ENCODE measurements at places on chromosomes 5 and 9.

DNA sequence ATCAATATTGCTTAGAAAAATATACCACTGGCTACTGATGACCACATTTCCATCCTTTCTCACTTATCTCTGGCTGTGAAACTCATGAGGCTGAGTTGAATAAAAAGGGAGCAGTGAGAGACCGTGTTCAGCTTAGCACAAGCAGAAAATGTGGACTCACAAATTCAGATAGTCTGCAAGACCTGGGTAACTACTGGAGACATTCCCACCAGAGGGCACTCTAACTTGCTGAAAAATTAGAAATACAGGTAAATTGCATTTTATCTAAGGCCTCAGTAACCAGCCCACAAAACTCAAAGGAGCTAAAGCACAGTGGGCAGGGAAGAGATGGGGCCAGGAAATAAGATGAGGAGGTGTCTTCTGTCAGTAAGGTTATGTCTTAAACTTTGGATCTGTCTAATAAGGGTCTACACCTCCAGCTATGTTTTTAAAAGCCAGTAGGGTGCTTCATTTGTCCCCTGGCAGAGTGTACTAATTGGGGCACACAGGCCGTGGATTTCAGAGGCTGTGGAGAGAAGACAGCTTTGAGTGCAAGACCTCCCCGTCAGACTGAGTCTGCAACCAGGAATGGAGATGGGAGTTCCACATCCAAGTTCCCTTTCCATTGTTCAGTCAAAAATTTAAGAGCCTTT lies 8.7 kb upstream of the NDUFB6 start:
- DNase-seq = no peak

- DNase-seq = no peak
These were observed 1.3 kb downstream of the TNPO1 start for GRCh38 chr5:72817671-72818266.

GRCh38 chr5:73114044-73114688 lies 6.2 kb upstream of the TMEM171 start:
- no peak for DNase-seq

- DNase-seq = no peak
These were observed 43.3 kb downstream of the PUM3 start for GRCh38 chr9:2800394-2801179.

- DNase-seq = no peak
These were observed 23.1 kb downstream of the TICAM2 start for GRCh38 chr5:115579216-115579615.

GRCh38 chr9:33165263-33166151 lies 1.6 kb downstream of the B4GALT1 start:
- DNase-seq = no peak

GRCh38 chr5:60822285-60822556 lies 21.8 kb downstream of the ELOVL7 start:
- no peak for DNase-seq

- no peak for DNase-seq
These were observed 121.0 kb downstream of the PDZD2 start for GRCh38 chr5:31759925-31760324.

DNA sequence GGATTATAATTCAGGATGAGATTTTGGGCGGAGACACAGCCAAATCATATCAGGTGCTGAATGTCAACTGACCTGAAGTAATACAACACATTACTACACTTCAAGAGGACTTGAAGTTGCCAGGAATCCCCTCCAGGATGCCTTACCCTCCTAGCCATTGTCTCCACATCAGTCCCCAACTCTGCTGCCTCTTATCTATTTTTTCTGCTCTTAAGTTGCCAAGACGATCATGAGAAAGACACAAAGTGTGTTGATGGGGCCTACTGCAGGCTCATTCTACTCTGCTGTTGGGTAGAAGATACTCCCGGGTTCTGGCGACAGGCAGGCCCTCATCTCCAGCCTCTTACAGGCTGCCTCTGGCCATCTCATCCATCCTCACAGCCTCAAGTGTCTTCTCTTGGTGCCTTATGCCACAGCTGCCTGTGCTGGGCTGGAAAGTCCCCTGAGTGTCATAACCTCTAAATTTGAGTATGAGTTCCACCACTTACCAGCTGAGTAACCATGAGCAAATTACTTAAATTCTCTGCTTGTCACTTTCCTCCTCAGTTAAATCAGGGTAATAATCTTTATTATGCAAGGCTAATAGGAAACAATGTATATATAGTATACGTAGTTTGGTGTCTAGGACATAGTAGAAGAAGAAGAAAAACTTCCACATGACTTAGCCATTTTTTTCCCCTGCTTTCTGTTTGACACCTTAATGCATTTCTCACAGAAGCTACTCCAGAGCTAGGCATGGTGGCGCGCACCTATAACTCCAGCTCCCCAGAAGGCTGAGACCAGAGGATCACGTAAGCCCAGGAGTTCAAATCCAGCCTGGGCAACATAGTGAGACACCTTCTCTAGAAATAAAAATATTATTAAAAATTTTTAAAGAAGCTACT lies 73.0 kb upstream of the SNX2 start:
- DNase-seq = no peak

- no peak for DNase-seq
These were observed 478 bp downstream of the TEX10 start for GRCh38 chr9:100352201-100352726.

- no peak for DNase-seq
These were observed 8.2 kb upstream of the GLIPR2 start for GRCh38 chr9:36128349-36128748.

DNA sequence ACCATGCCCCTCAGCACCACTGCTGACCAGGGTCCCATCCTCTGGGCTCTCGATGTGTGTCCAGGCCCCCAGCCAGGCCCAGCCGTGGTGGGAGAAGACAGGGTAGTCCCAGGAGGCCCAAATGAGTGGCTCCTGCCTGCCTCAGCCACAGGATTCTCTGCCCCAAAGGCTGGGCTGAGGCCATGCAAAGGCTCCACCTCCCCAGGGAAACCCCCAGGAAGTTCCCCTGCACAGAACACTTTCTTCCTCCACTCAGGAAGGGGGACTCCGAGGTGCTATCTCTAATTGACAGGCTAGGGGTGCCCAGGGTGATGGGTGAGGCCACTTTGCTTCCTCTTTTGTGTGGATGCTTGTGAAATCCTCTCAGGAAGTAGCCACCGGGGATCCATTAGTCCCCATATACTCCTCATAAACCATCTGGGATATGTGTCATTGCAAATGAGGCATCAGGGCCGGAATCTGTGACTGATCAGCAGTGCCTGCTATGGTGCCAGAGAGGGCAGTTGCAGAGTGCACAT lies 23.1 kb upstream of the TDRD7 start:
- DNase-seq = no peak

Data from stimulated activated CD4-positive, alpha-beta T cell treated with anti-CD3 and anti-CD28 coated beads, Interleukin-1b, Interleukin-23, amount 100 ng/mL, for 1 hour (primary cell).